ENCODE measurements at places on chromosomes 7 and 10. TPM values are rescaled to one million over a fixed set of nuclear protein-coding genes. Genes with fewer than 3 reads are reported as not detected.

The CCDC146 gene
- total RNA-seq: 1.0 TPM

The TRIL gene
- not detected for total RNA-seq

The GPR26 gene
- not detected for total RNA-seq

The TMEM273 gene
- total RNA-seq: 106 TPM

The ARID5B gene
- 79.4 TPM for total RNA-seq

The CRHR2 gene
- 0.07 TPM for total RNA-seq
